ENCODE measurements at places on chromosomes 3 and 15.

DNA sequence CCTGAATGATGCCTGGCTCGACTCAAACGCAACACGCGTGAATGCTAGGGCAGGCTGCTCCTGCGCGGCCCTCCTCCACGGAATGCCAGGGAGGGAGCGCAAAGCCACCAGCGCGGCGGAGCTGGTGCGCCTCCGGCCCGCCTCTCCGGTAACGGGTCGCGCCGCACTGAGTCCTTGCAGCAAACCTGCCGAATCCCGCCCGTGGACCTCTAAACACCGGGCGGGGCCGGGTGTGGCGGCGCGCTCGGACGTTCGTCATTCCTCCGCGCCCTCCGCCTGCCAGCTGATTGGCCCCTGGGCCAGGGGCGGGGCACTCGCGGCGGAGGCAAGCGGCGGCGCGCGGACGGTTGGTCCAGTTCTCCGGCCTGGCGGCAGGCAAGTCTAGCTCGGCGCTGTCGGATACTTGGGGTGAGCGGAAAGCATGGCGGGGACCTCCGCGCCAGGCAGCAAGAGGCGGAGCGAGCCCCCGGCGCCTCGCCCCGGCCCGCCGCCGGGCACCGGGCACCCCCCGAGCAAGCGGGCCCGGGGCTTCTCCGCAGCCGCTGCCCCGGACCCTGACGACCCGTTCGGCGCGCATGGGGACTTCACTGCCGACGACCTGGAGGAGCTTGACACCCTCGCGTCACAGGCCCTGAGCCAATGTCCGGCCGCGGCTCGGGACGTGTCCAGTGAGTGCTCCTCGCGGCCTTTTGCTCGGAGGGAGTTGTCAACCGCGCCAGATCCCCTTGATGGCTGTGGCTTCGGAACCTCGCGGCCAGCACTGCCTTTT is at the start of gene ATRIP:
TSS of gene ATRIP (plus strand) at position 313 of the 769 bp plus-strand sequence. CDS start at position 422, 109 bp downstream.
- peak; percentile 58 for DNase-seq

GRCh38 chr15:90760661-90761232 is 43.6 kb downstream of the BLM start:
- DNase-seq, result no peak

GRCh38 chr3:42800251-42800650 is 4.0 kb downstream of the HIGD1A start:
- no peak for DNase-seq

DNA sequence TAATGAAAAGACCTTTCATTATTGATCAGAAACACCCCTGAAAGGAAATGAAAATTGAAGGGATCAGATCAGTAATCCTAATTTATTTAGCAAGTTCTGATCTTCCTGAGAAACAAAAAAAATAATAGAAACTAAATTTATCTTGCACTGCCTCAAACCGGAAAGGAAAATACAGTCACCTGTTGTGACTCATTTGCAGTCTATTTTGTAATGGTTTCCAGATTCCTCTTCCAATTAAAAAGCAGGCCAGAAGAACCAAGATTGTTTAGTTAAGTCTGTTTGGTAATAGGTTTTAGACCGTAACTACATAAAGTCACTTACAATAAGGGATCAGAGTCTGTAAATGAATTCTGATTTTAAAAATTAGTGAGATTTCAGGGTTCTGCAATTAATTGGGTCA is 49.7 kb upstream of the ATOSA start:
- DNase-seq, result no peak

- DNase-seq, result no peak
Observed at GRCh38 chr15:66747223-66747622, 45.2 kb downstream of the SMAD6 start.

- no peak for DNase-seq
Observed at GRCh38 chr15:95850837-95851236, 479.7 kb upstream of the NR2F2 start.

GRCh38 chr15:53114960-53115359 is 324.8 kb upstream of the ONECUT1 start:
- no peak for DNase-seq

GRCh38 chr15:29065571-29065970 is 179.8 kb downstream of the APBA2 start:
- DNase-seq, result no peak

- DNase-seq, result no peak
Observed at GRCh38 chr3:194084284-194084683, 51.7 kb upstream of the HES1 start.

- no peak for DNase-seq
Observed at GRCh38 chr3:76679541-76679940, 360.4 kb upstream of the ROBO2 start.

DNA sequence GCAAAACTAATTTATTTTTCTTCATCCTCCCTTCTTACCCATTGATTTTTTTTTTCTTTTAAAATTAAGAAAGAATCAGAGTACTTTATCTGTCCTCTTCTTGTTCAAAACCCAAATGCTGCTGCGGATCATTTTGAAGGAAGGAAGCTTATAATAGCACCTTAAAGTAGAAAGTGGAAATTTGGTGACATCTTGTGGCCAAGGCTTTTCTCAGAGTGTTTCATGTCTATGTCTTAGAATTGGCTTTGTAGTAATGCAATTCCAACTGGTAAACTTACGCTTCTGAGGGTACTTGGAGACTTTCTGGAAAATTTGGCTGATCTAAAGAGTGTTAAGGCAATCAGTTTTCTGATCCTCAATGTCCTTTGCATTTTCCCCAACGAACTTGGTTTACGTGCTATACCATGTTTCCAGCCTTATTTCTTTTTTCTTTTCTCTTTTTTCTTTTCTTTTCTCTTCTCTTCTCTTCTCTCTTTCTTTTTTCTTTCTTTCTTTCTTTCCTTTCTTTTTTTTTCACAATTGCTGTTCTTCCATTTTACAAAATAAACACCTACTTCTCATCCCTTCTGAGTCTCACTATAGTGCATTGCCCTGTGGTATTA is 30.7 kb downstream of the C3orf38 start:
- DNase-seq, result no peak

- DNase-seq, result no peak
Observed at GRCh38 chr15:69920221-69920620, 177.5 kb downstream of the TLE3 start.
